ENCODE measurements at places on chromosomes 2 and 18.

DNA sequence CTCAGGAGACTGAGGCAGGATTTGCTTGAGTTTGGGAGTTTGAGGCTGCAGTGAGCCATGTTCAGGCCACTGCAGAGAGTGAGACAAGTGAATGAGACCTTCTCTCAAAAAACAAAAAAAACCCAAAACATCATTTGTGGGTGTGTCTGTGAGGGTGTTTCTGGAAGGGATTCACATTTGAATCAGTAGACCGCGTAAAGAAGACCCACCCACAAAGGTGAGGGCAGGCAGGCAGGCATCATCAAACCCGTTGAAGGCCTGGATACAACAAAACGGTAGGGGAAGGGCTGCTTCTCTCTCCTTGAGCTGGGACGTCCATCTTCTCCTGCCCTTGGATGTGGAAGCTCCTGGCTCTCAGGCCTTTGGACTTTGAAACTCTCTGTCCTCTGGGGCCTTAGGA lies 25.4 kb downstream of the CDKL4 start:
- no peak for DNase-seq

DNA sequence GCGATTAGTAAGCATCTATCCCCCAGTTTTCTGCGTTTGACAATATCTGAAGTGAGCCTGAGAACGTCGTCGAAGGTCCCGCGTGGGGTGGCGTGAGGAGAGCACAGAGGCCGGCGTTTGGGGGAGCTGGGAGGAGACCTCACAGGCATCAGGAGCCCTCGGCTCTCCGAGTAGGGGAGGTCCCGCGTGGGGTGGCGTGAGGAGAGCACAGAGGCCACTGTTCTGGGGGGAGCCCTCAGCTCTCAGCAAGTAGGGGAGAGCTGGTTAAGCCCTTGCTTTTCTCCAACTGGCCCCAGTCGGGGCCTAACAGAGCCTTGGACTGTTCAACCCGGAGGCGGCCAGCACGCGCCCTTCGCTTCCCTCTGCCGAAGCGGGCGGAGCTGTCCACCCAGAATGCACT lies 134.3 kb downstream of the NFATC1 start:
- no peak for DNase-seq

DNA sequence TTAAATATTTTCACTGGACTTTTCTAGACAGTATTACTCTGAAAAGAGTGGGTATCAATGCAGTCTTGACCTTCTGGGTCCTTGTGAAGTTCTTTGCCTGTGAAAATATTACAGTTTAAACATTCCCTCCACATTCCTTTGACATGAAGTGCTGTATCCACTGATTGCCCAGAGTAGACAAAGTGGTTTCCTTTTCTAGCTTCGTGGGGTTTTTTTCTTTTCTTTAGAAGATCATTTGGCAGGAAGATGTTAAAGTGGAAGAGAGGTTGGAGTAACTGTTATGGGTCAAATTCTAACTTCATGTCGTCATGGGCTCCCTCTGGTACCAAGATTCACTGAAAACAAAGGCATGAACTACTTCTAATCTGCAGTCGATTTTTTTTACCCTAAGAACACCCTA lies 496.9 kb downstream of the EPHA4 start:
- DNase-seq = no peak

DNA sequence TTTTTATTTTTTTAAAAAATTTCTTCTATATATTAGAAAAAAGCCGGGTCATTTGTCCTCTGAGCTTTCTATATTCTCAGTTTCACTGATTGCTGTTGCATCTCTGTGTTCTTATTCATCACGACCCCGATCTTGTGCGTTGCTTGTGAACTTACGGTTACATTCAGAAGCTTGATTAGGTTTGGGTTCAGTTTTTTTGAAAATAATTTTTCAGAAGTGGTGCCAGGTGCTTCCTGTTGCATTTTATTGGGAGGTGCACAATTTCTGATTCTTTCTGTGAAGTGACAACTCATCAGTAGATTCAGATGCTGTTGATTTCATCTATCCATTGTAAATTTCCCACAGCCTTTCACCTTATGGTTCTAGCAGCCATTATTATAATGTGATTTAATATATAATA lies 147.3 kb downstream of the INHBB start:
- DNase-seq = no peak

GRCh38 chr18:59021500-59021899 lies 118.2 kb upstream of the SEC11C start:
- DNase-seq = no peak

- DNase-seq = no peak
Measured at GRCh38 chr2:236281423-236281822, 17.2 kb upstream of the ASB18 start.

DNA sequence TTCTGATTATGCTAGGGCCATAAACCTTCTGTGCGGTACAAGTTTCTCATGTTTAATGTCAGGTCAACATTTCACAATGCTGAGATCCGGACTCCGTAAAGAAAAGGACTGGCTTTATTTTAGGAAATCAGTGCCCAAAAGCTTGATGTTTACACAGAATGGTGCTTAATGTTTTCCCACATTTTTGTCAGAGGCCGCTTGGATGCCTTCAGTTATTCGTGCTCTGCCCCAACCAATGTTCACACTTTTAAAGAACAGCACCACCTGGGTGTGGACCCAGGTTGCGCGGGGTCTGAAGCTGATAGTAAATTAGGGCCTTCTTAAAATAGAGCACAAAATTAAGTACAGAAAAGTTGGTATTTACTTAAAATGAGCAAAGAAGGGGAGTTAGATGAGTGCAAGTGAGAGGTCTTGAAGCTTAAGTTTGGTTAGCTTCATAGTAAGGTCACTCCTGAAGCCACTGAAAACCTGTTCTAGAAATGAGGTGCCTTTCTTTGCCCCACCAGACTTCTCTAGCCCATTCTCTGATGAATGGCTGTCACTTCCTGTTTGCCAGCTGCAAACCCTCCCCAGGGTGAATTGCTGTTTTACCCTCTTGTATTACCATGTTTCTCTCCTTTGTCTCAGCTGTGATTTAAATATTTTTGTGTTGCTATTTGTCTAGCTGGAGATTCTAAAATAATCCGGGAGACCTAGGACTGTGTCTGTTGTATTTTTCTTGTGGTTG lies 20.5 kb downstream of the SLC3A1 start:
- no peak for DNase-seq

GRCh38 chr18:384897-385296 lies 115.6 kb downstream of the COLEC12 start:
- no peak for DNase-seq

- no peak for DNase-seq
Measured at GRCh38 chr2:80328159-80328571, 23.6 kb upstream of the LRRTM1 start.

- DNase-seq = no peak
Measured at GRCh38 chr2:15939556-15939853, 845 bp upstream of the MYCN start.

GRCh38 chr18:35580701-35581539 lies 620 bp upstream of the GALNT1 start:
- DNase-seq = peak; percentile 18

- no peak for DNase-seq
Measured at GRCh38 chr18:44856157-44856556, 175.5 kb downstream of the SETBP1 start.

GRCh38 chr2:38294597-38294996 lies 82.5 kb downstream of the ATL2 start:
- DNase-seq = no peak

DNA sequence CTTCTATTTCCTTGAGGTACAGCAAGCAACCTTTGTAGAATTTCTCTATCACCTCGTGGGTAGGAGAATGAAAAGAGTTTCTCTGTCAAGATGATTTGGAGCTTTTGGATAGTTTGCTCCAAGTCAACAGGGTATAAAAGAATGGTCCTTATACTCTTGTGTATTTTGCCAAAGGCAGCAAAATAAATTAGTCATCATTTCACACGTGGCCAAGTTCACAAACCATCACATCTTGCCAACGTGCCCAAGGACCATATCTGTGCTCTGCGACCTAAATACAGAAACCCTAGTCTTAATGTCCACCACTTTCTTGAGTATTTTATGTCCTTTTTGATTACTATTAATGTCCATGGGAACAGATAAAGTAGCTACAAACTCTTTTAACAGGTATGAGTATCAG lies 262.9 kb downstream of the AFF3 start:
- DNase-seq = no peak

- DNase-seq = no peak
Measured at GRCh38 chr2:96506016-96506906, 1.1 kb upstream of the NEURL3 start.

GRCh38 chr2:1414121-1414520 lies 858 bp downstream of the TPO start:
- DNase-seq = no peak

GRCh38 chr2:105925390-105925789 lies 180.7 kb downstream of the NCK2 start:
- DNase-seq = no peak

Measured in stimulated activated CD8-positive, alpha-beta memory T cell treated with anti-CD3 and anti-CD28 coated beads, Interleukin-7, amount 100 ng/mL, for 4 hours (primary cell).